ENCODE measurements at places on chromosomes 2 and 18. TPM values are rescaled to one million over a fixed set of nuclear protein-coding genes. Genes with fewer than 3 reads are reported as not detected.

- DNase-seq = no peak
Observed at GRCh38 chr2:174566871-174567270, 30.7 kb downstream of the WIPF1 start.

DNA sequence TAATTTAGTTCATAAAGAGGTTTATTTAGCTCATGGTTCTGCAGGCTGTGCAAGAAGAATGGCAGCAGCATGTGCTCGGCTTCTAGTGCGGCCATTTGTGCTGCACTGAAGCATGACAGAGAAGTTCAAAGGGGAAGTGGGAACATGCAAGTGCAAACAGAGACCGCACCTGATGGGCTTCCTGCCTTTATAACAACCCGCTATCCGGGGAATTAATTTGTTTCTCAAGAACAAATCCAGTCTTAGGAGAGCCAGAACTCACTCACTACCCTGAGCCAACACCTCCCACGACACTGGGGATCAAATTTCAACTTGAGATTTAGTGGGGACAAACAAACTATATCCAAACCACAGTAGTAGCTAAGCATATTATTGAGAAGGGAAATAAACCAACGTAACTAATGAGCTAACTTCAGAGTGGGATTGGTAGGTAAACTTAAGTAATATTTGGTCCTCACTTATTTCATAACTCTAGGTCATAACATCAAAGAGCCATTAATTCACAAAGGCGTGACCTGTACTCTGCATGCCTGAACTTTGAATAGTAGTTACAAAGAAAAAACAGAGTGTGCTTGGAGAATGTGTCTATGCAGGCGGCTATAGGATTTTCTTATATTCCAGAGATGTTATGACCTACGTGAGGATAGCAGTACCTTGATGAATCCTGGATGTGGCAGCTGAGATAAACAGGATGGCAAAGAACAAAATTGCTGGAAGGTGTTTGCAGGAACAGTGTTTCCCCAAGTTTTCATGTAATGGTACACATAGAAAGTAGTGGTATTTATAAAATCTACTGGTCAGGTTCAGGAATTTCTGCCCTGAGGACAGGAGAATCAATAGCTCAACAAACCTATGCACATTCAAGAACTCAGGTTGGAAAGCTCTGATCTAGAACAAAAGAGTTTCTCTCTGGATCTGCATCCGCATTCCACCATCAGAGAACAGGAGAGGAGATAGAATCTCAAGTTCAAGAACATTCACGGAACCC, 845.9 kb upstream of the ID2 start:
- peak; percentile 36 for DNase-seq

- DNase-seq = no peak
Observed at GRCh38 chr2:111106706-111107105, 14.0 kb upstream of the BCL2L11 start.

- no peak for DNase-seq
Observed at GRCh38 chr2:69192176-69192945, 179.4 kb downstream of the ANTXR1 start.

- peak; percentile 19 for DNase-seq
Observed at GRCh38 chr2:155310589-155310988, 612.1 kb downstream of the KCNJ3 start.

DNA sequence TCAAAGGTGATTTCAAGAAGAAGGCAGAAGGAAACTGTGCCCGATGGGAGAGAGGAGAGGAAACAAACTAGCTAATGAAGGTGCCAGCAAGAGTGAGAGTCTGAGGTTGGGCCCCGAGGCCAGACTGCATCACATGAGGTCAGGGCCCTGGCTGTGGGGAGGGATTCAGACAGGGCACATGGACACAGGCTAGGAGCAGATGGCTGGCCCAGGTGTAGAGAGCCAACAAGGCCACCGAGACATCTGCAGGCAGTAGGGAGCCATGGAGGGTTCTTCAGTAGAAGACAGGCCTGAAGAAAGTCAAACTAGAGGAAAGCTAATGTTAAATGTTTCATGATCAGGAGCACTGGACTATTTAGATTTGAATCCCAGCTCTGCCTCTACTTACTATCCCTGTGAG, 755.0 kb upstream of the RAB6C start:
- DNase-seq = no peak

DNA sequence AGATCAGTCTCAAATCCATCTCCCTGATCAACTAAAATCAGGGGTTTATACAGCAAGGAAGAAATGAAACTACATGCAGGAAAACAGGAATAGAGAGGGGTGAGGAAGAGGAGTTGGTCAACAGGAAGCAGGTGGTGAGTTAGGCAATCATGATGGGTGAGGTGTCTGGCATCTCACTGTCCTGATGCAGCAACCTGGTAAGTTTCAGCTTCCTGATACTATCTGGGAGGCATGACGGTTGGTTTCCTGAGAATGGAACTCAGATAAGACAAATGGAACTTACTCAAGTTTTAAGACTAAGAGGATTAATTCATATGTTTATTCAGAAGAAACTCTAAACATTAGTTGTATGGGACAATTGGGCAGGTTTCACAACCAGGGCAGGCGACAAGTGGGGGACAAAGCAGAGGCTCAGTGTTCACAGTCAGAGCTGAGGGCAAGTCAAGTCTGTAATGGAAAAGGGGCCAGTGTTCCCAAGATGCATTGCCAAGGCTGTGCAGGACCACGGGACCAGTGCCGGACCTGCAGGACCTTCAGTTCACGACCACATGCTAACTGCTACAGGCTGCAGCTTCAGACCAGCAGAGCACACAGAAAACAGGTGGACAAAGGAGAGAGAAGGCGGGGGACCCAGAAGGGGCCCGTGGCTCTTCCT, 17.7 kb upstream of the GALM start:
- DNase-seq = no peak

GRCh38 chr2:9163306-9164111, 43.1 kb upstream of the ASAP2 start:
- DNase-seq = no peak

- DNase-seq = no peak
Observed at GRCh38 chr2:107263628-107264027, 377.7 kb upstream of the ST6GAL2 start.

DNA sequence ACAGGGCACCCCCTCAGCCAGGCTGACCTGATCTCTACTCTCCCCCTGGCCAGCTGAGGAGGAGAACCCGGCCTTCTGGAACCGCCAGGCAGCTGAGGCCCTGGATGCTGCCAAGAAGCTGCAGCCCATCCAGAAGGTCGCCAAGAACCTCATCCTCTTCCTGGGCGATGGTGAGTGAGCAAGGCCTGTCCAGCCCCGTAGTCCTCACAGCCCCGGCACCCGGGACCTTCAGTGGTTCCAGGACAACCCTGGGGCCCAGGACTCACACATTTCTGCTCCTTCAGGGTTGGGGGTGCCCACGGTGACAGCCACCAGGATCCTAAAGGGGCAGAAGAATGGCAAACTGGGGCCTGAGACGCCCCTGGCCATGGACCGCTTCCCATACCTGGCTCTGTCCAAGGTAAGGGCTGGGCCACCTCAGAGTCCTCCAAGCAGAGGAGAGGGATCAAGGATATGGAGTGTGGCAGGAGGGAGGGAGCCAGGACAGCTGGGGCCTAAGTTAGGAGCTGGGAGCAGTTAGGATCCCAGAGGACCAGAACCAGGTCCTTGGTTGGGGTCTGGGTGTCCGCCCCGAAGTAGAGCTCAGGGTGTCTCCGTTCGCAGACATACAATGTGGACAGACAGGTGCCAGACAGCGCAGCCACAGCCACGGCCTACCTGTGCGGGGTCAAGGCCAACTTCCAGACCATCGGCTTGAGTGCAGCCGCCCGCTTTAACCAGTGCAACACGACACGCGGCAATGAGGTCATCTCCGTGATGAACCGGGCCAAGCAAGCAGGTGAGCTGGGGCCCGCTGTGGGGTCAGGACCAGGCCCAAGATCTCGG, 555 bp downstream of the ALPI start:
- DNase-seq = no peak

- no peak for DNase-seq
Observed at GRCh38 chr2:218368621-218369153, 12.0 kb downstream of the CATIP start.

The ST8SIA5 gene
- polyA plus RNA-seq = 0.78 TPM

The UCN gene
- 1.6 TPM for polyA plus RNA-seq

The NCKAP1 gene
- polyA plus RNA-seq = 113 TPM

The ADCYAP1 gene
- 0.20 TPM for polyA plus RNA-seq
